ENCODE measurements at places on chromosomes 5 and 9.

- DNase-seq, result no peak
These were observed 72.9 kb upstream of the TGFBR1 start for GRCh38 chr9:99031994-99032393.

GRCh38 chr5:52998552-52999313, 9.6 kb downstream of the ITGA2 start:
- DNase-seq, result no peak

DNA sequence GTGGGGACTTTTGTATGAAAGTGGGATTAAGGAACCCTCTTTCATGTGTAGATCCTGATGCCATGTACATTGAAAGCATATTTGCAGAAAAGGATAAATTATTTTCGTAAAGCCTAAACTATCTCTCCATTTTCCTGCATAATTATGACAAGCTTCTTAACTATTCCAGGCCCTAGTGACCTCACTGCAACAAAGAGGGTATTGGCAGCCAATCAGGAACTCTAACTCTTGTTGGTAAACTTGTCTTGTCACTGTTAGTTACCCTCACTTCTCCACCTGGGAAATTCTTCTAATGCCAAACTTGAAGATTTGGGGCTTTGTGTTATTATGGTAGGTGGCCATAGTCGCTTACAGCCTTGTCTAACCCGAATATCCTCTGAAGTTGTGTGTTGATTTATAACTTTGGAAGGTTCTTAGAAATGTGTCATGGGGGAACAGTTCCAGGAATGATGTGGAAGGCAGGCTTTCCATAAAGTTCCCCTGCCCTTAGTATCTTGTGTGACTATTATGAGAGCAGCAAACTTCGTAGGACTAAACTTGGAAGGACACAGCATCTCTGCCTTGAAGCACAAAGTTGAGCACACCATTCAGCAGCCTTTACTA, 52.5 kb downstream of the IQGAP2 start:
- no peak for DNase-seq

GRCh38 chr5:55918087-55919035, 67.2 kb downstream of the IL31RA start:
- DNase-seq, result no peak

- no peak for DNase-seq
These were observed 1398.7 kb downstream of the PTPRD start for GRCh38 chr9:9214066-9214465.

- DNase-seq, result no peak
These were observed 318.0 kb downstream of the GLIS3 start for GRCh38 chr9:3981897-3982296.

GRCh38 chr9:109627042-109627441, 128.9 kb upstream of the PTPN3 start:
- DNase-seq, result no peak

DNA sequence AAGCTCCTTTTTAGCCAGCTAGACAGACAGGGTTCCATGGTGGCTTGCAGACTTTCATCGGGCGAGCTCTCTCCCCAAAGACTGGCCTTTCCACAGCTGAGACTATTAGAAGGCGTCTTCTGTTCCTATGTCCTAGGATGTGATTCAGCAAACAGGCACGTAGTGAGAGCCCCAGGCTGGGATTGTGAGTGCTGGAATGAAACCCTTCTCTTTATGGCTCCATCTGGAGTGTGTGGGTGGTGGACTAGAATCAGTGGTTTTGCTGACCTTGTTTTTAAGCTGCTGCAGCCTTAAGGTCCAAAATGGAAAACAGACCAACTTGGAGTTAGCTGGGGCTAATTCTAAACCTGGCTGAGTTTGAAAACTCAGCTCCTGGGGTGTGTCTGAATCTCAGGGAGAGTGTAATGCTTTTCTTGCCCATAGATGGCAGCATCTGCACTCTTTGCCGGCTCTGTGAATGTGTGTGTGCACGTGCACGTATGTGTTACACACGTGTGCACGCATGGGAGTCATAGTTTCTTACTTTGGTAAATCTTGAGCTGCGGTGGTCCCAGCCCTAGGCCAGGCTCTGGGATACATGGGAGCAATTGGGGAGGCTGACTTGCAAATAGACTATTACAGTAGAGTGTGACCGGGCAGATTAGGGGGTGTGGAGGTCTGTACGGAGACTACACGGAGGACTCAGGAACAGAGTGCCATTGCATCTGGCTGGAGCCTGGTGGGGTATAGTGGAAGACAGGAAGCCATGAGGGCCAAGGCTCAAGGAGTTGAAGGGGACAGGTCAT, 10.7 kb downstream of the GSN start:
- DNase-seq, result no peak

GRCh38 chr5:2634399-2635176, 116.9 kb downstream of the IRX2 start:
- no peak for DNase-seq

- no peak for DNase-seq
These were observed 2.9 kb upstream of the SLC4A9 start for GRCh38 chr5:140356853-140357725.

GRCh38 chr5:169299191-169299662, 1.7 kb downstream of the SLIT3 start:
- no peak for DNase-seq

DNA sequence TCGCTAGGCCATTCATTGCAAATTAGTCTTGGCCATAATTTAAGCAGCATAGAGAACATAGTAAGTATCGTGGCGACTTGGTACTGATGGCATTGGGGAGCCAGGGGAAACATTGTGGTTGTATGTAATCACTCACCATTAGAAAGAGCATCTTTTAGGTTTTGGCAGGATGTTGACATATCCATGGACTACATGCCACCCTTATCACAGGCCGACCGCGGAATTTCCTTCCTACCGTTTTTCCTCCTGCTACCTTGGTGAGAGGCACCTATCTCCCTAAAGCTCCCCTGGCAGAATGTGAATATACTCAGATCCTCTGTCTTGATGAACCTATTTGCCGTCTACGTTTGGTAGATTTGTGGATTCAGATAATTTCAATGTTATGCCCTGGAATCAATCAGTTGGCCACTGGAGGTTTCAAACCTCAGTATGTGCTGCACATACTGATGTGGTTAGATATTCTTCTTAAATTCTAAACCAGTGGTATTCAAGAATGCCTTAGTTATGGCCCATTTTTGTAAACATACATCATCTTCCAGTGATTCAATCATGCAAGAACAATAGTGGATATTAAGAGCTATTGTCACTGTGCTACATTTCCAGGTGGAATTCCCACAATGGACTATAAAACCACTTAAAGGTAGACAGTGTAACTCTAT, 271.0 kb upstream of the HAPLN1 start:
- DNase-seq, result no peak

DNA sequence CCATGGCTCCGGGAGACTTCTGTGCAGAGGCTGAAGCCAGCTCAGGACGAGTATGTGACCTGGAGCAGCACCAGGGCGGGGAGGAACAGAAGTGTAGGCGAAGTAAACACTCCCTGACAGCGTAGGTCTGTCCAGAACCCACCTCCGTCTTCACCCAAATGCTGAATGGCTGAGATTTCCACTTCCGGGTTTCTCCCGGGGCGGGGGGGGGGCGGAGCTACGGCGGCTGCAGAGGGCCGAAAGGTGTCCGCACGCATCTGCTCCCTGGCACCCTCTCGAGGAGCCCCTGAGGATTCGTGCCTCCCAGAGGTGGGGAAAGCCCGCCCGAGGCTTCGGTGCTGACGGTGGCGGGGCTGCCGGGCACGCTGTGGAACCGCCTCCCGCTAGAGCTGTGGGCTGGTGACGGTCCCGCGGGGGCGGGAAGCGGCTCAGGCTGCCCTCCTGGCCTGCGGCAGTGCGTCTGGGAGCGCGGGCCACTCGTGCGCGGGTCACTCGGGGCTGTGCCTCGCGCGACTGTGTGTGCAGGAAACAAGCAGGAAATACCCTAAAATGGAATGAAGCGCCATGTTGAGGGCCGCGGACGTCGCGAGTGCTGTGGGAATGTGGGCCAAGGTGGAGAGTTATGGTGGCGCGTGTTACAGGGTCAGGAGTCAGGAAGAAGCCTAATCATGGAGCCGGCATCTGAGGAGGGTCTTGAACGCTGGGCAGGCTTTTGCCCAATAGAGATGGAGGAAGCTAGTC, 1425.4 kb downstream of the FOXD4L5 start:
- no peak for DNase-seq

DNA sequence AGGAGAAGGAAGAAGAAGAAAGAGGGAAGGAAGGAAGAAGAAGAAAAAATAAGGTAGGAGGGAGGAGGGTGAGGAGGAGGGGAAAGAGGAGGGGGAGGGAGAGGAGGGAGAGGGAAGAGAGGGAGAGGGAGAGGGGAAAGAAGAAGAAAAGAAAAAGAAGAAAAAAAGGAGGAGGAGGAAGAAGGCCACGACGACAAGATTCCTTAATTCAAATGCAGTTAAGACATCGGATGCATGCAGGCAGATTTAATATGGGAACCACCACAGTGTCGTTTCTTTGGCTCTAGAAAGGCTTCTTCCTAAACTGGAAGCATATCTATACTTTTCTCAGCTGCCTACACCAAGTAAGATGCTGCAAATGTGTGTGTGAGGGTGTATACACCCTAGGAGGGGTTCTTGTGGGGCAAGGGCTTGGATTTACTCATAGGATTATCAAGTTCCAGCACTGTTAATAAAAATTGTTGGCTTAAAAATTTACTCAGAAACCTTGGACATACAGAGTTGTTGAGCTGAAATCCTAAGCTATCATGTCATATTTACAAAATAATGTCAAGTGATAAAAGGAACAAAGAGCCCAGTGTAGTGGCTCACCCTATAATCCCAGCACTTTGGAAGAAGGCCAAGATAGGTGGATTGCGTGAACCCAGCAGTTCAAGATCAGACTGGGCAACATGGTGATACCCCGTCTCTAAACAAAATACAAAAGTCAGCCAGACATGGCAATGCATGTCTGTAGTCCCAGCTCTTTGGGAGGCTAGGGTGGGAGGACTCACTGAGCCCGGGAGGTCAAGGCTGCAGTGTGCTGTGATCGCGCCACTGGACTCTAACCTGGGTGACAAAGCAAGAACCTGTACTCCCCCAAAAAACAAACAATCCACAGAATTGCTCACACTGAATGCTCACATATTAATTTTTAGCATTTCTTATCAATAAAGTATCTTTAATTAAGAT, 108.5 kb downstream of the UBAP2 start:
- DNase-seq, result no peak

DNA sequence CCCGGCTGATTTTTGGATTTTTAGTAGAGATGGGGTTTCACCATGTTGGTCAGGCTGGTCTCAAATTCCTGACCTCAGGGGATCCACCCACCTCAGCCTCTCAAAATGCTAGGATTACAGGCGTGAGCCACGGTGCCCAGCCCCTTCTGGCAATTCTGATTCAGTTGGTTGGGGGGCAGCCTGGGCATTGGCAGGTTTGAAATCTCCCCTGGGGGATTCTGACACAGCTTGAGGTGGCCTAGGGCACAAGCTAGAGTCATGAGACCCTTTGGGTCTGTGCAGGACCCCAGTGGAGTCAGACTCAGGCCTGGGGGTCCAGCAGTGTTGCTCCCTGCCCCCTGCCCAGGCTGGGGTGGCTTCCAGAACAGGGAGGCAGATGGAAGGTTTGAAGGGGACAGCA, 239.8 kb downstream of the PBX3 start:
- DNase-seq, result no peak

DNA sequence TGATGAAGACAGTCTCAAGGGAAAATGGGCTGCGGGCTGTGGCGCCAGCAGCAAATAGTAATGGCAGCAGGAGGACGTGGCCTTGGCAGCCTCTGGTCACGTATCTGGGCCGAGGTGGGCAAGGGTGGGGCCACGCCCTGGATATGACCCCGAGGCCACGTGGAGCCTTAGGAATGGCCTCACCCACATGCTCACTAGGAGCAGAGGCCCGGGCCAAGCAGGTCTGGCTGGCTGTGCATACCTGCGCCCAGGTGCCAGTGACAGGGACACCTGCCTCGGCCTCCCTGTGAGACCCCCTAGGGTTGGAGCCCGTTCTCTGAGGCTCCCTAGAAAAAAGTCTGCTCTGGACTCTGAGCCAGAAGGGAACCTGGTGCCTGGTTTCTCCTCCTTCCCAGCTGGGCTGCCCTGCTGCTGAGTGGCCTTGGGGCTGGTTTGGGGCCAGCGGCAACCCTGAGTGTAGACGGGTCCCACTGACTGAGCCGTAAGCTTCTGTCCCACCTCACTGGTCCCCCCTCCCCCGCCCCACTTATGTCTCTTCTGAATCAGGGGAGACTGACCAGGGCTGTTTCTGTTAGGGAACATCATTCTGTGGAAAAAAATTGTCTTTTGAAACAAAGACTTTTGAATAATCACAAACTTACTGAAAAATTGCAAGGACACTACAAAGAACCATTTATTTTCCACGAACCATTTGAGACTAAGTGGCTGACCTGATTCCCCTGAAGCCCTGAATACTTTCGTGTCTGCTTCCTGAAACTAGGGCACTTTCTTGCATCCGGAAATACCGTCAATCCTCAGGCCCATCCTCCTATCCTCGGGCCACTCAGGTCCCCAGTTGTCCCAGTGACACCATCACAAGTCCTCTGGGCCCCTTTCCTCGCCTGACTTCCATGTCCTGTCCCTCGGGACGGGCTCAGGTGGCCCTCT, 60.8 kb downstream of the WNK2 start:
- no peak for DNase-seq

DNA sequence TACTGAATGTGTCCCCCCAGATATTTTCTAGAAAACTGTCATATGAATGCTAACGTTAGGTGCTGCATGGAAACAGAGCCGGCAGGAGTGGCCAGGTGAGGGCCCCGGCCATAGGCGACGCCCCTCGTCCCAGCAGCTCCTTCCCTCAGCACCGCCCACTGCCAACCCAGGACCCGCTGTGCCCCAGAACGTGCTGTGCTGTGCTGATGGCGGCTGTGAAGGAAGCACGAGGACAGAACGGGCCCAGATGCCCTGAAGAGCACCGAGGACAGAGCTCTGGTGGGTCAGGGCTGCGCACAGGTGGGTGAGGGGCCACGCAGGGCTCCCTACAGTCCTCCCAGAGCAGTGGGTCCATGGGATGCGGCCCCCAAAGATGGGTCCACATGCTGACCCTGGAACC, 30.3 kb downstream of the LPCAT1 start:
- no peak for DNase-seq

DNA sequence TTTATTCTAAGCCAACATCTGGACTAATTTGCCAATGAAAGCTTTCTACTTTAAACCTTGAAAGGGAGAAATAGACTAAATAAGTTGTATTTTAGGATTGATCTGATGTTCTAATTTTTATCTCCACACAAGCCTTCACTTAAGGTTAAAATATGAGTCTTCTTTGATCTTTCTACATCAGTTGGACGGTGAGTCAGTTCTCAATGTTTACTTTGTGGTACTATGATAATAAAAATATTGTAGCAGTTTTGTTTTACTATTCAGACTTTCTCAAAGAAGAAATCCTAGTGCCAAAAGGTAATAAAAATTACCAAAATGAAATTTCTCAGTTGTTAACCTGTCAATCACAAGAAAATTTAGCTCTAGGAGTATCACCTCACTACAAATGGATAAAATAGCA, 203.5 kb upstream of the RGMB start:
- no peak for DNase-seq

GRCh38 chr9:101445353-101446029, 9.9 kb upstream of the ALDOB start:
- no peak for DNase-seq

GRCh38 chr9:136656795-136657611, 5.7 kb upstream of the EGFL7 start:
- DNase-seq, result no peak

- no peak for DNase-seq
These were observed 30.9 kb downstream of the GALNT10 start for GRCh38 chr5:154221371-154221896.

GRCh38 chr5:5421149-5421960, 1.1 kb upstream of the ICE1 start:
- no peak for DNase-seq
